Brain microvascular endothelial cell (primary cell): ENCODE measurements at places on chromosomes 7 and 10.
A peak's percentile ranks its signal among the peaks of the same experiment; 100 is the strongest.

GRCh38 chr10:70367195-70367796, 15.1 kb downstream of the LRRC20 start:
- peak; percentile 55 for DNase-seq

DNA sequence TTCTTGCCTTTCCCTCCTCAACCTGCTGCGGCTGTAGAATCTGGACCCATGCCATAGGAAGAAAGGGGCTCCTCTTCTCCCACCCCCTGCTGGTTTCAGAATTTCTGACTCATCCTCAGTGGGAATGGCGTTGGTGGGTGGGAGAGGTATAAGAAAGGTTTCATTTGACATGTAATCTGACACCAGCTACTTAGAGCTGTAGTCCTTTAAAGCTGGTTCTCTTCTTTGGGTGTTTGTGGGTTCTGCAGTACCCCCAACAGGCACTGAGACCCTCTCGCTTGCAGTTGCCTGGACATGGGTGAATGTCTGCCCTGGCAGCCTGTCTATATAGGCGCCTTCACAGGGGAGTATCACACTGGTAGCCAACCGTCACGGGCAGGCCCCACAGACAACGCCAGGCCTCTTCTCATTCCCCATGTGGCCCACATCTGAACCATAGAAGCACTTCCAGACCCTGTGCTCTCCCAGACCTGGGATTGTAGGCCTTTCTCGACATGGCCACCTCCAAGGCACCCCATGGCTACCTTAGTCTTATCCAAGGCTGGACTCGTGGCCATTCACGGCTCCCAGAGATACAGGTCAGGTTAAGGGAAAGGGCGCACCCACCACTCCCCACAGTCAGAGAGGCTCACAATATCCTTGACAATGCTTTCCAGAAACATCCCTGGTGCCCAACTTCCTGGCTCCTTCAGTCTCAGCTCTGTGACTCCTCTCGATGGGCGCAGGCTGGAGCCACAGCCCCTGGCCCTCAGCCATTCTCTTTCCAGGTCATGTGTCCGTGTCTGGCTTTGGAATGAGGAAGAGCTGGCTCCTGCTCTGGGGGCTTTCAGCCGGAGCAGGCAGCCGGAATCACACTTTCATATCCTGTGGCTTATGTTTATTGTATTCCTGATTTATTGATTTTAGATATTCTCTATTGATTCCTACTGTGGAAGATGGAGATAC, 17.5 kb downstream of the ZNF862 start:
- DNase-seq: peak; percentile 84

DNA sequence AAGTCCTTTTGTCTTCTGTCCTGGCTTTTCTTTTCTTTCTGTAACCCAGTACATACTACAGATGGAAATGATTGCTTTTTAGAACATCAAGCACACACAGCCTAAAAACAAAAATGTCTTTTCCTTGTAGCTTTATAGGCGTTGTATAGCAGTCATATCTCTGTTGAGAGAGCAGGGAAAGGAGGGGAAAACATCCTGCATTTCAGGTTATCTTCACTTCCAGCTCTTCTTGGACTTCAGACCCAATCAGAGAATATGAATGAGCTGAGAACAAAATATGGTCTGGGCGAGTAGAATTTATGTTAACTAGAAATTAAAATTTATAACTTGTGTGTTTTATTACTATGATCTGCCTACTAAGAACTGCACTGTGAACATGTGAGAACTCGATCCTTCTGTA, 14.7 kb downstream of the TMEM60 start:
- DNase-seq: no peak

- DNase-seq: no peak
Measured at GRCh38 chr10:79393221-79393923, 46.1 kb downstream of the PPIF start.

DNA sequence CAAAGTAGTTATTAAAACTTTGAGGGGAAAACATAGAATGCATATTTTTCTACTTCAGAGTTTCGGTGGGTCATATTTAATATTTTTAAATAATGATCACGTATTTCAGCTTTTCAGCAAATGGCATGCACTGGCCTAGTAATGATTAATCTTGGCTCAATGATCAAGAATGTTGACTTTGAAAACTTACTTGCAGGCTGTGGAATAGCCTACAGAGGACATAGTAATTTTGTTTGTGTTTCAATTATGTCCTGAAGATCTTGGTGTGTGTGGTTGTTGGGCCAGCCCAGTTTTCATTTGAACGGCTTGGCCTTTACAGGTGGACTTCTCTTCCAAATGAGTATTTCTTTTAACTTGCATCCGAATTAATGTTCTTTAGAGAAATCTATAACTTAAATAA, 35.1 kb downstream of the ADD3 start:
- no peak for DNase-seq

DNA sequence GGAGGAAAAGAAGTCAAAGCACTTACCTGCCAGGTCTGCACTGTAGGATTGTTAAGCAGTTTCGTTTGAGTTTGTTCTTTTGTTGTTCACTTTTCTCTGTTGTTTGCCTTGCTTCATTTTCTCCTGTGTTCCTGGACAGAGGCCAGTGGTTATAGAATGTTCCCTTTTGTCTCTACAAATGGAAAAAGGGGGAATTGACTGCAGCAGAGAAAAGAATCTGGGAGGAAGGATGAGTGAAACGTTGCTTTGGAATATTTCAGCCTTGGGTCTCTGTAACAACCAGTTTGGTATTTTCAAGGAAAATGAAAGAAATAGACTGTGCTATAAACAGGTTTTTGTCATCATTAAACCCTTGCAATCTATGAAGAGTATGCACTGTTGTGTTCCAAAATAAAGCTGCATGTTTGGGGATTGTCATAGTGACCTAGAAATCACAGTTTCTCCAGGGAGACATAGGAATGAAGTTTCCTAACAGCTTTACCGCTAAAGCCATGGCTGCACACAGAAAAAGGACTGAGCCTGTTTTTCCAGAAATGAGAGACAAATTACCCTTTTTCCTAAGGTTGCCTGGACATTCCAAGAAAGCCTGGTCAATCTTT, 60.8 kb upstream of the HABP2 start:
- no peak for DNase-seq

GRCh38 chr10:7872041-7872442, 53.7 kb downstream of the TAF3 start:
- no peak for DNase-seq

- no peak for DNase-seq
Measured at GRCh38 chr7:7897509-7897908, 71.1 kb upstream of the GLCCI1 start.

DNA sequence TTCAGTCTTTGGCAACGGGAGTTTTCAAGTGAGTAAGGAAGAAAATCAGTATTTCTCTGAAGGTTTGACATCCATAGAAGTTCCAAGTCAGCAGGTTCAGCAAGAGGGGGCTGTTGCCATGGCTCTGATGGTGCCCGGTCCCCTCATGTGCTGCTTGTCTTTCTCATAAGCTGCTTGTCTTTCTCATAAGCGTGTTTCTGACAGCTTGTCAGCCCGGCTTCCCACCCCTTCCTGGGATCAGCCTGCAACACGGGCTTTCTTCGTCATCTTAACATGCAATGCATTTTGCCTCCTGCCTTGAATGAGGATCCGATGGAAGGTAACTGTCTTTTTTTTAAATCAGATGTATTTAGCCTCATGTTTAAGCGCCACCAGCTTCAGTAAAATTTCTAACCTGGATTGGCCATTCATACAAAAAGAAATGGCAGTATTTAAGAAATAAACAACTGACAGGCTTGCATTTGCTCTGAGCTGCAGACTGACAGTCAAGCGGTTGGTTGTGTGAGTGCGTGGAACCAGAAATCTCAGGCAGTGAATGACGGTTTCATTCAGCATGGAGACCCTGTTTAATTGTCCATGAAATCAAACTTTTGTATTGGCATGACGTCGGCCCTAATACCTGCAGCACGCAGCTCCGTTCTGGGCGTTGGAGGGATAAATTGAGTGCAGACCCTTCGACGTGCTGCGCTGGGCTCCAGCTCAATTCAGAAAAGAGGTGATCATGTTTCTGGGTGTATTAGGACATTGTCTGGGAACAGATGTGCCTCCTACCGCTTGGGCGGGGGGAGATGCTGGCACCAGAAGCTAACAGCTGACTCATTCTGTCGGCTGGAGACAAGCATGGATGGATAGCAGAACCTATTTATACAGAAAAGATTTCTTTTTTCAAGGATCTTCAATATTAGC, 454.7 kb upstream of the FOXK1 start:
- no peak for DNase-seq

GRCh38 chr10:28954211-28954610, 276.9 kb downstream of the BAMBI start:
- no peak for DNase-seq

DNA sequence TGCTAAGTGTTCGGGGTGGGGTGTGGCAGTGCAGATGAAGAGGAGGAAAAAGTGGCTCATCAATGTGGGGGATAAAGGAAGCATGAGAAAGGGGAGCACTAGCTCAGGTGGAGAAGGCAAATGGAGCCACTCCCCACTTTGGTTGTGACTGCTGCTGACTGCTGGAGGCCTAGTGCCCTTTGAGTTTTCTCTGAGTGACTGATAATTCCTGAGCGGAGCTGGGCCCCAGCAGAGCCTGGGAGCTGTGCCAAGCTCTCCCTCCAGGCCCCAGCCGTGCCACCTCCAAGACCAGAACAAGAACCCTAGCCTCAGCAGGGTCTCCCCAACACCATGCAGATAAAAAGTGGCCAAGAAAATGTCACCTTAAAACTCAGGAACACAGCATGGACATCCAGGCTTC, 9.7 kb upstream of the RASSF4 start:
- no peak for DNase-seq

- DNase-seq: no peak
Measured at GRCh38 chr10:97169063-97169462, 16.7 kb downstream of the SLIT1 start.

DNA sequence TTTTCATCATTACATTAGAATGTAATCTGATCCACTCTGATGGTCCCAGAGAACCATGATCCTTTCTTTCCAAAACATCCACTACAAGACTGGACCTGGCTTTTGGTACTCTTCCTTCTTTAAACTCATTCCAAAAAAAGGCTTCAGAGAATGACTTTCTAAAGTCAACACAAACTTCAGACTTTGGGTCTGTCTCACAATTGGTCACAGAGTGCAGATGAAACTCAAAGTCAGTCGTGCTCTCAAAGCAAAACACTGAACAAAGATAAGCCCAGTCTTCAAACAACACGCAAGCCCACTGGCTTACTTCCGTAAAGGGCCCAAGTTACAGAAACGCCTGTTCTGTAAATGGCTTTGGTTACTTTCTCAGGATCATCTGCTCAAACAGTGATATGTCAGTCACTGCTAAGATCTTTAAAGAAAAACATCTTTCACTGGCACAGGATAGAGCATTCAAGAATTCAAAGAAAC, 250.9 kb upstream of the MKLN1 start:
- peak; percentile 40 for DNase-seq

- peak; percentile 7 for DNase-seq
Measured at GRCh38 chr7:126608339-126608776, 644.4 kb downstream of the GRM8 start.

GRCh38 chr10:101287997-101288635, 58.9 kb upstream of the LBX1 start:
- no peak for DNase-seq

DNA sequence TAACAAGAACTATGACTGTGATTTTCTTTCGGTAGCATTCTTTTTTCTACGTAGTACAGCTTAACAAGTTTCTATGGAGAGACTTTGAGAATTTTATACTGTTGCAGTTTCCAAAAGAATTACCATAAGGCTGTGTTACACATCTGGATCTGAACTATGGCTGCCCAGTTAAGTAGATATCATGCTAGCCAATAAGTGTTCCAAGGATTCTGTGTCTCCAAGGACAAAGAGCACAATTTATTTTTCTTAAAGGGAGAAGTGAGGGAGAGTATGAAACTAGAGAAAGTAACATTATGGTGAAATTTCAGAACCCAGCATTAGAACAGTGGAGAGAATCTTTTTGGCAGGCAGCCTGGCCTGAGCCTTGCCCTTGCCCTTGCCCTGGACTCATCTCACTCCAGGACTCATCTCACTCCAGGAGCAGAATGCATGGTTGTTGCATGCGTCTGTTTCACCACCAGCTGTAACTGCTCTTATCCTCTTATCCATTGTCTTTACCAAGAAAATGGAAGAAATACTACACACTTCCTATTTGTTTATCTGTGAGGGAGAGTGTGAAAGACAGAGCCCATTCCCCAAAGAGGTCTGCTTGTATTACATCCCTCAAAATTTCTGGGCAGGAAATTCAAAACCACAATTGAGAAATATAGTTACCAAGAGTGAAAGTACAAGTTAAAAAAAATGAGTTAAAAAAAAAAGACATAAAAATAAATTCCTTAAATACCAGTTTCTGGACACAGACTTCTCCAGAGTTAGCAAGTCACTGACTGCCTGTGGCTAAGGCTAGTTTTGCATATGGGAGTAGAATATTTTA, 1067.5 kb downstream of the NRG3 start:
- DNase-seq: no peak

- DNase-seq: peak; percentile 91
Measured at GRCh38 chr10:96850825-96851224, 18.7 kb downstream of the LCOR start.

GRCh38 chr7:102255916-102256315, 30.8 kb upstream of the SH2B2 start:
- DNase-seq: no peak

DNA sequence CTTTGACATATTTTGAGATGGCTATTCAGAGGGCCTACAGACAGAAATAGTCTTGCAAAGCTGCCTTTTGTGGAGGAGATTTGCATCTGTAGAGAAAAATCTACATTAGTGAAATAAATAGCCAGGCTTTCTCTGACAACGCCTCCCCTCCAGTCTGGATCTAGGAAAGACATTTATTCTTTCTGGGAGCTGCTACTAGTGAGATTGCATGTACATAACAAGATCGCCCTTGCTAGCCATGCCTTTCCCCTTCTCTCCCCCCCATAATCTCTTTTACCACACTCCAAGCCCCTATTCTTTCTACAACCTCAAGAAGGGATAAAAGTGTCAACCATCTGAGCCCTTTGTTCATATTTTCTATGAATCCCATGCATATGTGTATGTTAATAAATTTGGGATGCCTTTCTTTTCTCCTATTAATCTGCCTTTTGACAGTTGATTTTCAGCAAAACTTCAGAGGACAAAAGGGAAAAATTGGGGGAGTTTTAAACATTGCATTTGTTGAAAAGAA, 194.2 kb downstream of the SNX13 start:
- DNase-seq: no peak

- DNase-seq: no peak
Measured at GRCh38 chr10:9596368-9596920, 1421.2 kb upstream of the CELF2 start.

DNA sequence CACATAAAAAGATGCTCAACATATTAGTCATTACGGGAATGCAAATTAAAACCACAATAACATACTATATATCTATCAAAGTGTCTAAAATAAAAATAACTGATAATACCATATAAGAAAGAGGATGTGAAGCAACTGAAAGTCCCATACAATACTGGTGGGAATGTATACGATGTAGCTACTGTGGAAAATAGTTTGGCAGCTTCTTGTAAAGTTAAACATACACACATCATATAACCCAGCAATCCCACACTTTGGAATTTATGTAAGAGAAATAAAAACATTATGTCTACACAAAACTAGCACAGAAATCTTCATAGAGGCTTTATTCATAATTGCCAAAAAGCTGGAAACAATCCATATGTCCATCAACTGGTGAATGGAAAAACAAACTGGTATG, 10.5 kb upstream of the COMMD3 start:
- DNase-seq: no peak
